ENCODE measurements at places on chromosomes 3 and 15.

GRCh38 chr3:150399060-150399459, 9.0 kb upstream of the TSC22D2 start:
- DNase-seq: peak; percentile 41

GRCh38 chr3:72386327-72387000, 461.8 kb downstream of the SHQ1 start:
- DNase-seq: no peak

DNA sequence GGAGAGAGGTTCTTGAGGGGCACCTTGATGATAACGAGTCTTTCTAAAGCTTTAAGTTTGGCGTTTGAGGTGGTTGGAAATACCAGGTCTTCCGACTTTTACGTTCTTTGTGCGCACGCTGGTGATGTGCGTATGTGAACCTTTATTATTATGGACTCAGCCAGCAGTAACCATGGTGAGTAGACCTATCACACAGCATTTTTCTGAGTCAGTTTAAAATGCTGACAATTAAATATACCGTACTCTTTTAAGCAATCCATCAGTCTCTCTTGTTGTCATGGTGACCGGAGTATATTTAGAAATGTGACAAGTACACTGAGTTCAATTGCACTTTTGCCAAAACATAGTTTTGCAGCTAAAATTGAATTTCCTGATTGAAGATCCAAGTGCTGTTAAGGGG, 172.2 kb downstream of the LPP start:
- no peak for DNase-seq

- DNase-seq: no peak
These were observed 80.5 kb upstream of the SETMAR start for GRCh38 chr3:4222574-4223175.

- DNase-seq: peak; percentile 72
These were observed 173.6 kb downstream of the PTPRG start for GRCh38 chr3:61734749-61735686.

DNA sequence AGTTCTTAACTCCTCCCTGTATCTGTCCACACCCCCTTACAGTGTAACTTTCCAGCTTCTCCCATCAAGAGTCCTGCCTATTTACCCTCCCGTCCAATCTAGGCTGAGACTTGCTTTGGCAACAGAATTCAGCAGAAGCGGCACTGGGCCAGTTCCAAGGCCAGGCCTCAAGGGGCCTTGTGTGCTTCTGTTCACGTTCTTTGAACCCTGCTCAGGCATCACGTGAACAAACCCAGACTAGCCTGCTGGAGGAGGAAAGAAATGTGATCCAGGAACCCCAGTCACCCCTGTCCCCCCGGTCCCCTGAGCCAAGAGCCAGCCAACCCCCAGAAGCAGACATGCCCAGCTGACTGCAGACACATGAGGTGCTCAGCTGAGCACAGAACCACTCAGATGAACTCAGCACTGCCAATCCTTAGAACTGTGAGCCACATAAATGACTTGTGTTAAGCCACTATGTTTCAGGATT, 76.1 kb upstream of the DCLK3 start:
- DNase-seq: no peak

GRCh38 chr15:66834881-66835878, 133.1 kb downstream of the SMAD6 start:
- DNase-seq: peak; percentile 96

- peak; percentile 88 for DNase-seq
These were observed 4.4 kb downstream of the AHSG start for GRCh38 chr3:186617036-186617946.

DNA sequence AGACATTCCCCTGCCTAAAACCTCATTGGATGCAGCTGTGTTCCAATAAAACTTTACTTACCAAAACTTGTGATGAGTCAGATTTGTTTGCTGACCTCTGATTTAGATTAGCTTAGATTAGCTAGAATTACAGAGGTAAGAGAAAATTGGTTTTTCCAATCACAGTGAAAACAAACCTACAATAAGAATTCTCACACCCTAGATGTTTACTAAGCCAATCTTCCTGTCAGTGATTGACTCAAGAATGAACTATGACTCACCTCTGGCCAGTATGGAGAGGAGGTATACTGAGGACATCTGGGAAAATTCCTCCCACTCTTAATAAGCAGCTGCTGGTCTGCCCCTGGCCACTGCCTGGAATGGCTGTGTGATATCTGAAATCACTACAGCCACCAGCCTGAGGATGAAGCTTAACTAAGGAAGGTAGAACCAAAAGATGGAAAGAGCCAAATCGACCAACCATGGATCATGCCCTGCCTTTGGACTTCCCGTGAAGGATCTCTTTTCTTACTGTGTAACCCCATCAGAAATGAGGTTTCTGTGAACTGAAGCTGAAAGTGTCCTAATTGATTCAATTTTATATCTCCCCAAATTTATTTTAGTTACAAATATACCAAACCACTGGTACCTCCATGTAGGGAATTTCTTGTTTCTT, 19.0 kb upstream of the GHSR start:
- peak; percentile 22 for DNase-seq

DNA sequence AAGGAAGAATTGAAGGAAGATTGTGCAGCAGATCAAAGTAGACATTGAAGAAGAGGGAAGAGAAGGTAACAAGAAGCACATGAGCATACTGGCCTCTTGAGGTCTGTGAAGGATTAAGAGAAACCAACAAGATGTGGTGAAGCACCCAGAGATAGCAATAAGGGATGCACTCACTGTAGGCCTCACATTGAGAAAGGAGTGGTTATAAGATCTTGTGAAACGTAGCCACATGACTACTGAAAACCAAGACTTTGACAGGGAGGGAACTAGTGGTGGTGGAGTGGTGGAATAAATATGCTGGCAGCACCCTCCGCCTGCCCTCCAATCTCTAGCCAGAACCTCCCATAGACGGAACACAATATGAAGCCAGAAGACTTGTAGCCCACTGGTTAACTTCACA, 651.2 kb downstream of the DIPK2A start:
- DNase-seq: no peak

GRCh38 chr3:65914032-65914739, 124.5 kb downstream of the MAGI1 start:
- peak; percentile 53 for DNase-seq

- no peak for DNase-seq
These were observed 141.2 kb upstream of the SLC7A14 start for GRCh38 chr3:170726976-170727661.

GRCh38 chr15:57551715-57552677, 39.7 kb upstream of the MYZAP start:
- DNase-seq: peak; percentile 98

GRCh38 chr3:43540624-43541023, 81.2 kb downstream of the ANO10 start:
- DNase-seq: no peak

GRCh38 chr3:8509961-8510360, 8.3 kb downstream of the LMCD1 start:
- DNase-seq: no peak

DNA sequence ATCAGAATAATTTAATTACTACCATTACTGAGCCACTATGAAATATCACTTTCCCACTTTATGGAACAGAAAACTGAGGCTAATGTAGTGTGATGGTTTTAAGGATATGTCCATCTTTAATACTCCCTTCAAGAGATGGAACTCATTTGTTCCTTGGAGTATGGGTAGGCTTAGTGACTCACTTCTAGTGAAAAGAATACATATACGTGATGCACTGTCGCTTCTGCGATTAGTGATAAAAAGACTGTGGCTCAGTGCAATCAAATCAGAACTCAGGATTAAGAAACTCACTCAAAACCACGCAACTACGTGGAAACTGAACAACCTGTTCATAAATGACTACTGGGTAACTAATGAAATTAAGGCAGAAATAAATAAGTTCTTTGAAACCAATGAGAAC, 216.6 kb downstream of the SUCLG2 start:
- no peak for DNase-seq

DNA sequence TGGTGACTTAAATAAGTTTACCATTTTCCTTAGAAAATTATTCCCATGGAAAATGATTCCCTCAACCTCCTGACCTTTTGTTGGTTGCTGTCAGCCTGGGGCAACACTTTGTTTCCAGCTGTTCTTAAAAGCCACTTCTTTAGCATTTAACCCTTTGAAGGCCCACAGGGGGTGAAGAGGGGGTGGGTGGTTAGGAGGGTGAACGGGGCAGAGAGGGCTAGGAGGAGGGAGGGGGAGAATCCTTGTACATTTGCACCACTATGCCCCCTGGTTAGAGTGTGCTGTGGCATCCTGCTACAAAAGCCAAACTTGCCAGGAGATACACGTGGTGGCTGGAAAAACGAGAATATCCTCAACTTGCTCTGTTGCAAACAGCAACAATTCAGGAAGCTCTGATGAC, 273.2 kb upstream of the RGMA start:
- DNase-seq: peak; percentile 43

DNA sequence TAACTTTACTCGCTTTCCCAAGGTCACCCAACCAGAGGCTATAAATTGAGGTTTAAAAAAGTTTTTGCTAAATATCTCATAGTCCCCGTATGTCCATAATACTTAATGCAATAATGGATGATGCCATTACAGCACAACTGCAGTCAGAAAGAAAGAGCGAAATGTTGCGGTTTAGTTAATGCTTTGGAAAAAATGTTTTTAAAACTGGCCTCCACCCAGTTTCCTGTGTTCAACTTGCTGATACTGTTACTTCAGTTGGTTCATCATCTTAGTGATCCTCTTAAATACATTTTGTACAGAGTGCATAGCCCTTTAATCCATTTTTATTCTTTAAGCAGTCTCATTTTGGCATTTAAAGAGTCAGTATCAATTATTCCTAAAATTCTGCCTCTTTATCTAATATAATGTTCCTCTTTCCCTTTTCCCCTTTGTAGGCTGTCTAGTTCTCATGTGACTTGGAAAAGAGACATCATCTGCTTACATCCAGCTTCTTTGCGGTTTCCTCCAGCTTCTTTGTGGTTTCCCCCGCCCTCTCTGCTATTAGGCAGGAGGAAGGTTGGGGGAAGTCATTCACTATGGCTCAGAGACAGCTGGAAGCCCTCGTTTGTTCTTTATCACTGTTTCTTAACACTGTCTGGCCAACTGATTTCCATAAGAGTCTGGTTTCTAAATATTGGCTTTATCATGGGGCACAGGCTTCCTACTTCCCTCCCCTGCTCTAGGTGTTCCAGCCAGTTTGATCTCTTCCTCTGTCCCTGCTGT, 154.3 kb downstream of the GOLIM4 start:
- peak; percentile 10 for DNase-seq

DNA sequence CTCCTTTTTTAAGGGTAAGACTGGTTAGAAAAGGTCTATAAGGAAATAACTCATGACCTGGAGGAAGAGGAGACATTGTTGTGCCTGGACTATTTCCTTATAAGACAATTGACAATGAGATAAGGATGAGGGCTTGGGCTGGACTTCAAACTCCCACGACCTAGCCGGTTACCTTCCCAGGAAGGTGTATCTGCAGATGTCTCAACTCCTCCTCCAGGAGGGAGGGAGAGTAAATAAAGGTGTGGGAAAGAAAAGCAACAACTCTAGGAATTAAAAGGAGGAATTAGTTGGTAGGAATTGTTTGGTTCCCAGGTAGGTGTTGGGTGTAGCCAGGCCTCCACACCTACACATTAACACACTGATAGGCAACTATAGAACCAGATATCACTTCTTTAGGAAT, 97.8 kb upstream of the TBL1XR1 start:
- peak; percentile 81 for DNase-seq

- DNase-seq: peak; percentile 68
These were observed 58.6 kb upstream of the SLITRK3 start for GRCh38 chr3:165254812-165255211.

GRCh38 chr15:39283531-39283930, 297.3 kb upstream of the THBS1 start:
- DNase-seq: no peak

DNA sequence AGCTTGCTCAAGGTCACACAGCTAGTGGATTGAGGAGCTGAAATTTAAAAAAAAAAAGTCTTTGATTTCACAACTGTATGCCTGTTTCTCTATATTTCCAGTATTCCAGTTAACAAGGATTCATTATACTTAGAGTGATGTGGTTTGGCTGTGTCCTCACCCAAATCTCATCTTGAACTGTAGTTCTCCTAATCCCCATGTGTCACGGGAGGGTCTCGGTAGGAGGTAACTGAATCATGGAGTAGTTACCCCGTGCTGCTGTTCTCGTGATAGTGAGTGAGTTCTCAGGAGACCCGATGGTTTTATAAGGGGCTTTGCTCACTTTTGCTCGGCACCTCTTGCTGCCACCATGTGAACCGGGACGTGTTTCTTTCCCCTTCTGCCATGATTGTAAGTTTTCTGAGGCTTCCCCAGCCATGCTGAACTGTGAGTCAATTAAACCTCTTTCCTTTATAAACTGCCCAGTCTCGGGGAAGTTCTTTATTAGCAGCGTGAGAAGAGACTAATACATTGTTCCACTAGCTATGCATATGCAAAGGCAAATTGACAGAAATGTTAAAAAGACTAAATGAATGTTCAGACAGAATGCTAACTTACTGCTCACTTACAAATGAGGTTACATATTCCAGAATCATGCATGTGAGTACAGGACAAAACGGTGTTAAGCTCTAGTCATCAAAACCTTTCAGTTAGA, 1101.9 kb downstream of the ROBO1 start:
- peak; percentile 8 for DNase-seq

- DNase-seq: no peak
These were observed 6.3 kb upstream of the RTP2 start for GRCh38 chr3:187708696-187709095.

- DNase-seq: peak; percentile 68
These were observed 2.0 kb upstream of the SOX2 start for GRCh38 chr3:181709537-181710279.

DNA sequence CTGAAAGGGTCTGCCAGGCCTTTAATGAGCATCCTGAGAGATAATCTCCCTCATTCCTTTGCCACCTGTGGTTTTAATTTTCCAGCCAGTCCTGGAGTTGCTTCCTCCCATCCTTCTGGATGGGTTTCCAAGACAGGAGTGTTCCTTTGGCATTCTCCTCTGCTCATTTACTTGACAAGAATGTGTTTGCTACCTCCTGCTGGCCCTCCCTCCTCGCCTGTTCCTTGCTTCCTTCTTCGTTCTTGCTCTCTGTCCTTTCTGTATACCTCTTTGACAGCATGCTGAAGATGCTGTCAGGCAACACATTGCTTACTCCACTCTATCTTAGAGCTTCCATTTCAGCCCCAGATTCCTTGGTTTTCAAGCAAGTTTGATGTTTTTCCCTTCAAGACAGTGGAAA, 46.0 kb downstream of the ERC2 start:
- peak; percentile 19 for DNase-seq

DNA sequence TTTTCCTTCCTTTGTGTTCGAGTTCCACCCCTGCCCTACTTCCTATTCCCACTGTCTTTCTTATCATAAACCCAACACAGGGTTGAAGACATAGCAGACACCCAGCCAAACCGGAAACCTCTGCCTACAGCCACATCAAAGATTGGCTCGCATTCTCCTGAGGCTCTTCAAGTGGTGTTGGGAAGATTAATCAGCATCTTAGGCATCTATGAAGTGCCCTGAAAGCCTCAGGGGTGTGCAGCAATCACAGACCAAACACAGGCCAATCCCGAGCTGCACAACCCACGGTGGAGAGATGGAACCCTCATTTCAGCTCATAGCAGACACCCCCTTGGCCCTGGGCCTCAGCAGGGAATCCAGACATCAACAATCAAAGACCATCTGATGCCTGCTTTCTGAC, 255.9 kb downstream of the XXYLT1 start:
- no peak for DNase-seq

GRCh38 chr3:185884641-185885040, 53.2 kb downstream of the TRA2B start:
- DNase-seq: no peak
